ENCODE measurements at places on chromosomes 1 and 21.

- no peaks in the 10 kb centered on the region for H3K4me1 ChIP-seq
- no peaks in the 10 kb centered on the region for H3K36me3 ChIP-seq
- no peak overlapping the region for H3K27ac ChIP-seq
- DNase-seq: no peak
Measured at GRCh38 chr1:55505326-55505725, 290.2 kb upstream of the USP24 start.

DNA sequence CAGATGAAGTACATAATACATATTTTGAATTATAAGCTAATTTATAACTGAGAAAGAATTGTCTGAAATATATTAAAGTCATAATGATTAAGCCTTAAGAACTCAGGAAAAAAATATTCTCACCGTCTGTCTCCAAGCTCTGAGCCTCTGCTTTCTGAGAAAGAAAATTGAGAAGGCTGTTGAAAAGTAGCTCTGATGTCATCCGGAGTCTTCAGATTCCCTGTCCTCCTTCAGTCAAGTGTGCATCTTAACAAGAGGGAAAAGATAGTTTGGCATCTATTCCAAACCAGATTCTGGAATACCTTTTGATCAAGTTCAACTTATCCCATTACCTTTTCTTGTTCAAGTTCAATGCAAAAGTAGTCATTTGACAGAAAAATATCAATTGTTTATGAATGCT is 50.6 kb downstream of the NRIP1 start:
- H3K4me3 ChIP-seq: no peak overlapping the region
- H3K27me3 ChIP-seq: no peaks in the 10 kb centered on the region
- no peak overlapping the region for H3K27ac ChIP-seq
- no peak for DNase-seq
- H3K36me3 ChIP-seq: no peaks in the 10 kb centered on the region
- no peaks in the 10 kb centered on the region for H3K4me1 ChIP-seq

GRCh38 chr1:167628741-167629515 is 1.1 kb upstream of the RCSD1 start:
- H3K4me1 ChIP-seq: peaks cover 44% of the 10 kb centered on the region
- peak overlapping the region; percentile 92 for H3K27ac ChIP-seq
- H3K27me3 ChIP-seq: no peaks in the 10 kb centered on the region
- H3K36me3 ChIP-seq: no peaks in the 10 kb centered on the region

DNA sequence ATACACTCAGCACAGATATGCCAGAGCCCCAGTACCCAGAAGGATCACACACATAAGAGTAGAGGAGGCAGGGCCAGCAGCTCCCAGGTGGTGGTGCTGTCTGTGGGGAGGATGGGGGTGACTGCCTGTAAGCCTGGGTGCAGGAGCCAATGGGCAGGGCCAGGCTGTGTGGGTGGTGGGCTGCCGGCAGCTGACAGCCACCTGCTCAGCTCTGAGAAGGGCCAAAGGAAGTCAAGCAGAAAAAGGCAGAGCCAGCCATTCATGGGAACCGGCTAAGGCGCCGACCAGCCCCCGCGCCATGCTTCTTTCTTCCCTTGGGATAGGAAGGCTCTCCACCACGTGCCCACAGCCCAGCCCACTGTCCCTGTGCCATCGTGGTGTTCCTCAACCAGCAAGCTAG is 14.1 kb downstream of the PIK3C2B start:
- H3K27ac ChIP-seq: no peak overlapping the region
- H3K27me3 ChIP-seq: no peaks in the 10 kb centered on the region
- H3K36me3 ChIP-seq: no peaks in the 10 kb centered on the region
- no peak overlapping the region for H3K4me3 ChIP-seq
- no peak for DNase-seq

DNA sequence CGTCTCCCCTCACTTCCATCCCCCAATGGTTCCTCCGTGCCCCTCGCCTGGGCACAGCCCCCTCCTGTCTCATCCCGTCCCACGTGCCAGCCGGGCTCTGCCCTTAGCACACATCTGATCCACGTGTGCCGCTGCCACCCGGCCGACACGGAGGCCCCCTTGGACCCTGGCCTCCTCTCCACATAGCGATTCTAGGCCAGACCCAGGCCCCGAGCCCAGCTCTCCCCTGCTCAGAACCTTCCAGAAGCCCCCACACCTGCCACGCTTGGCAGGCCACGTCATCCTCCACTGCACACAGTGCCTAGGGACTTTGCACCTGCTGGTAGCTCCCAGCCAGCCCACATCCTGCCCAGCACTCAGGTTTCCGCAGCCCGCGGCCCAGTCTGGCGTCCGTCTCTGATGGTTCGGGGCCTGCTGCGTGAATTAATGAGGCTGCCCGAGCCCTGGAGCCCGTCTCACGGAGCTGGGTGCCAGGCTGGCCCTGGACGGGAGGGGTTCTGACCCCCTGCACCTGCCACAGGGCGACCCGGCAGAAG is 20.1 kb downstream of the PLCH2 start:
- H3K4me1 ChIP-seq: peaks cover 31% of the 10 kb centered on the region
- no peaks in the 10 kb centered on the region for H3K36me3 ChIP-seq
- H3K4me3 ChIP-seq: no peak overlapping the region
- no peak overlapping the region for H3K27ac ChIP-seq
- no peak for DNase-seq
- no peaks in the 10 kb centered on the region for H3K27me3 ChIP-seq

DNA sequence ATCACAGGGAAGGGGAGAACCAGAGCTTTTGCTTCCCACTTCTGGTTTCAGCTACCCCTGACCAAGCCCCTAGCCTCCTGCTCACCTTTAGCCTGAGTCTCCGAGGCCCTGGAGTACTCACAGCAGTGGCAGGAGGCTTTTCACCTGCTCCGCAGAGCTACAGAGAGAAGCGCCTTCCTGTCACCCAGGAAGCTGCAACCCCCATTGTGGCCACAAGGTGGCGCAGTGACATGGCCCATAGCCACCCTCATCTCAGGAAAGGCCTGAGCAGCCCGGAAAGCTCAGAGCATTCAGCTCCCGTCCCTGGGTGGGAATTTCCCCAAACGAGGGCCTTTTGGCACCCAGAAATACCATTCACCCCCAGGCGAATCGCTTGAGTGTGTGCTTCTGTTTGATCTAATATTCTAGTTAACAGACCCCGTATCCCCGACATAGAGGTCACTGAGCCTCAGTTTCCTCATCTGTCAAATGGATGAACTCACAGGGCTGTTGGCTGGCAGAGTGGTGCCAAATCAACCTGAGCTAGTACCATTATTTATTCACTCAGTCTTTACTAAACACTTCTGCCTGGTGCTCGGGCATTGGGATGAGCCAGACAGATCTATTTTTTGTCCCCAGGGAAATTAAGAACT is 25.3 kb downstream of the A3GALT2 start:
- H3K27me3 ChIP-seq: no peaks in the 10 kb centered on the region
- DNase-seq: peak; percentile 69
- H3K27ac ChIP-seq: no peak overlapping the region
- H3K4me1 ChIP-seq: peaks cover 3% of the 10 kb centered on the region
- H3K4me3 ChIP-seq: no peak overlapping the region

GRCh38 chr21:33247599-33247998 is 17.9 kb downstream of the IFNAR2 start:
- peak overlapping the region; percentile 8 for H3K27ac ChIP-seq
- no peak for DNase-seq
- H3K27me3 ChIP-seq: no peaks in the 10 kb centered on the region
- H3K36me3 ChIP-seq: peaks cover 57% of the 10 kb centered on the region

DNA sequence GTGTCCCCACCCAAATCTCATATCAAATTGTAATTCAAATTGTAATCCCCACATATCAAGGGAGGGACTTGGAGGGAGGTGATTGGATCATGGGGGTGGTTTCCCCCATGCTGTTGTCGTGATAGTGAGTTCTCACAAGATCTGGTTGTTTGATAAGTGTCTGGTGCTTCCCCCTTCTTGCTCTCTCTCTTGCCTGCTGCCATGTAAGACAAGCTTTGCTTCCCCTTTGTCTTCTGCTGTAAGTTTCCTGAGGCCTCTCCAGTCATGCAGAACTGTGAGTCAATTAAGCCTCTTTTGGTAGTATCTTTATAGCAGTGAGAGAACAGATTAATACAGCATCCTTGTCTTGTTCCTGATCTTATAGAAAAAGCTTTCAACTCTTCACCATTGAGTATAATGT is 6.5 kb upstream of the LRRC39 start:
- H3K4me1 ChIP-seq: no peaks in the 10 kb centered on the region
- no peaks in the 10 kb centered on the region for H3K36me3 ChIP-seq
- no peaks in the 10 kb centered on the region for H3K27me3 ChIP-seq
- H3K27ac ChIP-seq: no peak overlapping the region
- no peak overlapping the region for H3K4me3 ChIP-seq
- no peak for DNase-seq

- peaks cover 27% of the 10 kb centered on the region for H3K36me3 ChIP-seq
- no peak overlapping the region for H3K27ac ChIP-seq
- no peak overlapping the region for H3K4me3 ChIP-seq
- no peak for DNase-seq
- H3K27me3 ChIP-seq: no peaks in the 10 kb centered on the region
Measured at GRCh38 chr1:1321477-1321876, 3.0 kb downstream of the INTS11 start.

All from effector memory CD4-positive, alpha-beta T cell (primary cell).